Umbilical cord (tissue), 2 donors: ENCODE measurements at places on chromosomes 5 and 9. TPM values are rescaled to one million over a fixed set of nuclear protein-coding genes. Genes with fewer than 3 reads are reported as not detected.

Gene PHPT1
- 49.1 TPM for total RNA-seq

Gene SLC34A3
- total RNA-seq = not detected

Gene HAPLN1
- 7.5 TPM for total RNA-seq

Gene GARIN3
- not detected for total RNA-seq

Gene OR1B1
- total RNA-seq = 0.72 TPM
